ENCODE measurements at places on chromosomes 7 and 10.

DNA sequence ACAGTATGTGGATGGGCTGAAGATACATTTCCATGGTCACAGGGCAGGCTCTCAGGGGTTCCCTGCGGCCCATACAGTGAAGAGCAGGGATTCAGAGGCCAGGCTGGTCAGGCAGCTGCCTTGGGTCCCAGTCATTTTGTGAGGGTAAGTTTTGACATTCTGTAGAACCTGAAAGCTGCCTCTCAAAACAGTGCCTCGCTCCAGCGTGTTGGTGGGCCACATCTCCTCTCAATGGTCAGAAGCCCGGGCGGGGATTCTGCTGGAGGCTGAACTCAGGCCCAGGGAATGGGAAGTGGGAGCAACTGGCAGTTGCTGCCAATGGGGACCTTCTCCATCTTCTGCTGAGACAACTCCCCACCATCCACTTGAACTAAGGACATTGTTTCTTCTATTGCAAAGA, 190.0 kb downstream of the PTPN20 start:
- DNase-seq = no peak

- DNase-seq = no peak
Measured at GRCh38 chr10:131819241-131820072, 81.4 kb upstream of the PPP2R2D start.

GRCh38 chr10:46220187-46220586, 66.6 kb upstream of the ANTXRL start:
- no peak for DNase-seq

DNA sequence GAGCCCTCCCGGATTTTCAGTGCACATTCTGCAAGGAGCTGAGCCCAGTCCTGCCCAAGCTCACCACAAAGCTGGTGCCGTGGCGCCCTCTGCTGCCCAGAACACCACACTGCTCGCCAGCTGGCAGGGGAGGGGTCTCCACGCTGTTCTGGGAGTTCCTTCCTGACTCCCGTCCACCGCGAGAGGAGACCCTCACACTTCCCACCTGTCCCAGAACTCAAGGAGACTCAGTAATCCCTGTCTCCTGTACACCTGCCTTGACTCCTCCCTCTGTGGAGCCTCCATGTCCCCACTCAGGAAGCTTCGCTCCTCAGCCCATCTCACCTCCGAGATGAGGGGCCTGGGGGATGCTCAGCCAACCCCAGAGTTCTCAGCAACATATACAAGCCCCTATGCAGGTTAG, 11.3 kb downstream of the C10orf105 start:
- DNase-seq = peak; percentile 80

DNA sequence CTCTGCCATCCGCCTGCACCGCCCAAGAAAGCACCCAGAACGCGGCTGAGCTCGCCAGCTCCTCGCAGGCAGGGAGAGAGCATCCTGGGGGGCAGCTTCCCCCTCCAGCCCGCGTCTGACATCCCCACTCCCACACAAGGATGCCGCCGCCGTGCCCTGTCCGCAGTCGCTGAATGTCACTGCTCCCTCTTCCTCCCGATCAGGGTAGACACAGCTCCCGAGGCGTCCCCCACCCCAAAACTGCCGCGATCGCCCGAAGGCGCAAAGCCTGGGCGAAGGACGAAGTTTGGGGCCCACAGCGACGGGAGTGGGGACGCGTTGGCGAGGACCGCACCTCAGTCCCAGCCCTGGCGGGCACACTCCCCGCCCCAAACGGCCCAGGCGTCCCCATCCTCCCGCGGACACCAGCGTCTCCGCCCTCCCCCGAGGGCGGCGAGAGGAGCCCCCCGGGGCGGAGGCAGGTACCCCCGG, 1.5 kb upstream of the KAT6B start:
- no peak for DNase-seq

- DNase-seq = peak; percentile 92
Measured at GRCh38 chr10:32377458-32378259, 30.7 kb upstream of the EPC1 start.

GRCh38 chr7:80302078-80302477, 167.4 kb downstream of the GNAI1 start:
- DNase-seq = no peak

DNA sequence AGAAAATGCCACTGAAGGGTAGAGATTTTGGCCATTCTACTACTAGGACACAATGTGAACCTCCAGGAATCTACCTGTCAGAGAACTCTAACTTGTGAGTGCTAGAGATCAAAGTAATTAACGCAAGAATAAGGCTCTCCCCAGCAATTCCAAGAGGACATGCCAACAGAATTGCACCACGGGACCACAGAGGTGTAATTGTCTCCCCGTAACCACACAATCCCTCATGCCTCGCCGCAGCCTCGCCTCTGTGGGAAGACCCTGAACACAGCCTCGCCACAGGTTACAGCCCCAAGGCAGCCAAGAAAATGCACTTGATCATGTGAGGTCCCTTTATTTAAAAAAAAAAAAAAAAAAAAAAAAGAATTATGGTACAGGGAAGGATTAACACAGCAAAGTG, 29.5 kb downstream of the CDCA7L start:
- DNase-seq = peak; percentile 50

GRCh38 chr7:74584160-74584954, 73.2 kb upstream of the GTF2I start:
- DNase-seq = no peak

GRCh38 chr7:105268056-105268455, 120.7 kb downstream of the SRPK2 start:
- DNase-seq = peak; percentile 44

DNA sequence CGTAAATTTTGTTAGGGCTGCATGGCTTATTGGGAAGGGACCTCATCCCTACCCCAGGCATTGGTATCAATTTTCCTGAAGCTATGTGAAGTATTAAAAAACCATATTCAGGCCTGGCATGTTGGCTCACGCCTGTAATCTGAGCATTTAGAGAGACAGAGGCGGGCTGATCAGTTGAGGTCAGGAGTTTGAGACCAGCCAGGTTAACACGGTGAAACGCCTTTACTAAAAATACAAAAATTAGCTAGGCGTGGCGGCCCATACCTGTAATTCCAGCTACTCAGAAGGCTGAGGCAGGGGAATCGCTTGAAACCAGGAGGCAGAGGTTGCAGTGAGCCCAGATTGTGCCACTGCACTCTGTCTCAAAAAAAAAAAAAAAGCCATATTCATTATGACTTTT, 7.1 kb downstream of the TASOR2 start:
- no peak for DNase-seq

DNA sequence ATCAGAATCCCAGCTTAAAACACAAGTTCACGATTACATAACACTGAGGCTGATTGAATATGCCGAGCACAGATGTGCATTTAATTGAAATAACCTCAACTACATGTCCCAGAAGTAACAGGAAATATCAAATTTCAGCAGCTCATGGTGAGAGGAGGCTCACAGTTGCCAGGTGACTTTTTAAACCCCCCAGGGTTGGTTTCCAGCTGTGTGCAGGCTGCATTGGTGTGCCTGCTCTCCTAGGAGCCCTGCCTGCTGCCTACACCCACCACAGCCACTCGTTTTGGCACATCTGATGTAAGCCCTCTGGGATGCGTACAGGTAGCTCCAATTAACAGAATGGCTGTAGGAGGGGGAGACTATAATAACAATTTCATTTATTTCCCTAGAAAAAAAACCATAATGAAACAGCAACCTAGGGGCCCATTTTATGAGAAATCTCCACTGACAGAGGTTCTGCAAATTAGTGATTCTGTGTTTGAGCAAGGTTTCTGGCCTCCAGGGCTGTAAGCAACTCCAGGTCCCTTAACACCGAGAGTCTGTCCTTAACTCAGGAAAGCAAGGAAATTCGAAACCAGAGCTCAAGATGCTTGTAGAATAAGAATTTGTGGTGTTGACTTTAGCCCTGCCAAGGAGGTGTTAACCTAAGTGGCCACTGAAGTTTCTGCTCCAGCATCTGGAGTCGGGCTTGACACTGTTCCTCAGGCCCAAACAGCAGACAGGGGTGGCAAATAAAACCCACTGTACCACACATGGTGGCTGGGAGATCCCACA, 161.9 kb downstream of the BMPER start:
- DNase-seq = peak; percentile 45

DNA sequence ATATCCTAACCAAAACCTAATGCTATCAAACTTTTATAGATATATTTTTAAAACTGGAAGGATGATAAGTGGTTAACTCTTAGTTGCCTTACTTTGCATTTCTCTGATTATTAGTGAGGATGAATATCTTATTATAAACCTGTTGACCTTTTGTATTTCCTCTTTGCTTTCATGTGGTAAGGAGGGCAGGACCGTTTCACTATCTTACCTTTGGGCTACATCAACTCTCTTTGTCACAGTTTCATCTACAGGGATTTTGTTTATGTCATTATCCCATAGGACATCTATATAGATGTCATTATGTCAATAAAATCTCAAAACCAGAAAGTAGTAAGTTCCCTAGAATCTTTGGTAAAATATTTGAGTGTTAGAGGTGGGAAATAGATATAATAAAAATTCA, 219.3 kb downstream of the THSD7A start:
- DNase-seq = no peak

GRCh38 chr10:132827861-132828539, 42.1 kb upstream of the NKX6-2 start:
- DNase-seq = no peak

DNA sequence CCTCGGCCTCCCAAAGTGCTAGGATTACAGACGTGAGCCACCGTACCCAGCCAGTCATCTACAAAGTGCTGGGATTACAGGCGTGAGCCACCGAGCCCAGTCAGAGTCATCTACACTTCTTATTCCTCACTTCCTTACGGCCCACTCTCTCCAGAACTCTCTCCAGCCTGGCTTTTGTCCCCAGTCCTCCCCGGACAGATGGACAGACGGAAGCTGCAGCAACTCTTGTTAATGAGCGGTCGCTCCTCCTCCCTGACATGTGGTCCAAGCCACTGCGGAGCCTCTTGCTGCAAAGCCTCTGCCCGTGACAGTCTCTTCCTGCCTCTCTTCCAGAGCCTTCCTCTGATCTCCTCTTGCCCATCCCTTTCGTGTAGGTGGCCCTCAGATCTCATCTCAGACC, 45.9 kb downstream of the TMEM270 start:
- no peak for DNase-seq

DNA sequence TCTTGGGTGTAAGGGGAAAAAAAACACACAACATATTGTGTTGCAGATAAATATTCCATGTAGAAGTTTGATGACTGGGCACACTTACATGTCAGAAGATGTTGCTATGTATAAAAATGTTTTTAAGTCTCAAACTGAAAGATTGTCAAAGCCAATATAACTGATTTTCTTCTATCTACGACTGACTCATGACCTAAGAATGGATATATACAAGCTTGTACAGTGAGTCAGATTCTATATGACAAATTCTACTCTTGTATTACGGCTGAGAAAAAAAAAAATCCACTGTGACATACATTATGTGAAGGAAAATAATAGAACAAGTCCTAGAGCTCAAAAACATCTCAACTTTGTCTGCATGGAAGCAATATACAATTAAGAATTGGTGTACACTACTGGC, 343.0 kb upstream of the PCDH15 start:
- no peak for DNase-seq

GRCh38 chr10:86071758-86072157, 294.8 kb downstream of the GRID1 start:
- no peak for DNase-seq

DNA sequence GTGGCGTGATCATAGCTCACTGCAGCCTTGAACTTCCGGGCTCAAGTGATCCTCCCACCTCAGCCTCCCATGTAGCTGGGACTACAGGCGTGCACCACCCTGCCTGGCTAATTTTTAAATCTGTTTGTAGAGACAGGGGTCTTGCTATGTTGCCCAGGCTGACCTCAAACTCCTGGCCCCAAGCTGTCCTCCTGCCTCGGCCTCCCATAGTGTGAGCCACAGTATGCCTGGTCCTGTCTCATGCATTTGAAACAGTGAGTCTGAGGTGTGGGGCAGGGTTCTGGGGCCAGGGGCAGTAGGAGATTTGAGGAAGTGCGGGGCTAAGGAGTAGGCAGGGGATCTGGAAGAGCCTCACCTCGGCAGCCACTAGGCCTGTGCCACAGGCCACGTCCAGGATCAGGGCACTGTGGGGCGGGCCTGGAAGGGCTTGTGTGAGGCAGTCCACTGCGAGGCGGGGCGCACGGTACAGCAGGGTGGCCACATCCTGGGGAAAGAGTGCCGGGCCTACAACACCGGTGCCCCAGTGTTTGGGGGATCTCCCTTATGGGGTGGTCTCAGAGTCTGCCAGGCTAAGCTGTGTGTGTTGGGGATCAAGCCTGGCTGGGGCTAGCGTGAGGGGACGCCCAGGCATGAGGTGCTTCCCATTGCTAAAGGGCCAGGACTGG, 1.5 kb downstream of the METTL27 start:
- no peak for DNase-seq

- DNase-seq = no peak
Measured at GRCh38 chr7:41584746-41585145, 118.1 kb downstream of the INHBA start.

GRCh38 chr7:10222976-10223375, 750.7 kb upstream of the PHF14 start:
- DNase-seq = no peak

GRCh38 chr7:28390426-28390825, 21.9 kb upstream of the CREB5 start:
- DNase-seq = no peak

DNA sequence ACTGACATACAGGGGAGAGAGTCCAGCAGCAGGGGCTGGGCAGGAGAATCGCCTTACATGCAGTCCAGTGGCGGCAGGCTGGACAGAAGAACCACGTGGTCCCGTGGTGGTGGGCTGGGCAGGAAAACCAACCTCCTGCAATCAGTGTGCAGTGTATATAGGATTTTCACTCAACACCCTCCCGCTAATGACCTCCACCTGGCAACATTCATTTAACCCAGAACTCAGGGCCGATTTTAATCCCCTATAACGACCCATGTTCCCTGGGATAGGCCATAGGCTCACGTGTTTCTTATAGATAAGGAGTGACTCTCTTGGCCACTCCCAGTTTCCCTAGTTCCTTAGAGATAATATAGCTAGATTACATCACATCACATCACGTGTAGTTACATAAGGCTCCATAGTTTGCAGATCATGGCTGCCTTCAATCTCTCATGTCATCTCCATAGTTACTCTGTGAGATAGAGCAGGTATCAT, 19.4 kb downstream of the MTURN start:
- DNase-seq = no peak

- no peak for DNase-seq
Measured at GRCh38 chr10:73762915-73763314, 18.7 kb downstream of the SEC24C start.

GRCh38 chr7:44368885-44369284, 43.5 kb upstream of the CAMK2B start:
- no peak for DNase-seq

- no peak for DNase-seq
Measured at GRCh38 chr10:110739811-110740271, 95.7 kb downstream of the RBM20 start.

DNA sequence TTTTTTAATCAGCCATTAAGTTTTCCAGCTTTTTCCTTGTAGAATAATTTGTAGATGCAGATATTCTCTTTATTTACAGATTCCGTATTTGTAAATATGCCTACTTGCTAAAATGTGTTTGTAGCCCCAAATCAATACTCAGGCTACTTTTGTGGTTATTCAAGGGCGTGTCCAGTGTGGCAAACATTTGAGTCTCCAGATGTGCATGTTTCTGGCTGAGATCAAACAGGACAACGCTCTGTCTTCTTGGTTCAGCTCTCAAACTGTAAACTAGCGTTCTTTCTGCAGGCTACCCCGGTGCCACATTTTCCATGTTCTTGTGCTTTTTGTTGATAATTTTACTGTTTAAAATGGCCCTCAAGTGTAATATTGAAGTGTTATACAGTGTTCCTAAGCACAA, 16.2 kb upstream of the OR2A5 start:
- DNase-seq = no peak

GRCh38 chr10:77869626-77870420, 56.7 kb downstream of the DLG5 start:
- no peak for DNase-seq
